HCT116 (cell line): ENCODE measurements at places on chromosomes 5 and 9.
A peak's percentile ranks its signal among the peaks of the same experiment; 100 is the strongest.

DNA sequence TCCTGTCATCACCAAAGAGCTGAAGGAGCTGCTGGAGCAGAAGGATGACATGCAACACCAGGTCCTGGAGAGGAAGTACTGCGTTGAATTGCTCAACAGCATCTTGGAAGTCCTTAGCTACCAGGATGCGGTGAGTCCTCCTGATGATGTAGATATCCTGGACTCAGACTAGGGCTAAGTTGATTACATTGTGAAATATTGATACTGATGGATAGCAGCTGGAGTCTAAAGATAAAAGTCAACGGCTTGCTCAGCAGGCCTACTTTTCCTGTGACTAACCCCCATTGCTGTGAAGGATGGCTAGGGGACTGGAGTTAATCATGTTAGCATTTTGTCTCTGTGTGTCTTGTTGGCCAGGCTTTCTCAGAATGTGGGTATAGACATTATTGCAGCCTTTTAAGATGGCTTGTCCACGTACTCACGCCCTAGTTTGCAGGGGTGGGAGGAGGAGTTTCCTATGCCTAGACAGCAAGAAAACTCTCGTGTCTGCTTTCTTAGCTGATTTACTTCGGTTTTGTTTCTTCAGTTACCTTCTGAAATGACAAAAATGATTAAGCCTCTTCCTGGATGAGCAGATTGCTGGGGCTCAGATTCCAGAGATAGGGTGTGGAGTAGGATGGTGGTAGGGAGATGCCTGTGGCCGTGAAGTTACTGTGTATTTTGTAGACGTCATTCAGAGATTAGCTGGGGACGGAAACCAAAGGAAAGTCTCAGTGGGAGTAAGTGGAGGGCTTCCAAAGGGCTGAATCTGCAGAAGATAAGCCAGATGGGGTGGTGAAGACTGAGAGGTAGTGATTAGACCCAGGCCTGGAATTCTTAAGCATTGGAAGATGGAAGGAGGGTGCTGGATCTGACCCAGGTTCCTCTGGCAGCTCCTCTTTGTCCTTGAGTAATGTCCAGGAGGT lies 166.3 kb downstream of the DOCK2 start:
- no peak for DNase-seq
- H3K27ac ChIP-seq: no peak overlapping the region
- H3K4me3 ChIP-seq: no peak overlapping the region
- H3K27me3 ChIP-seq: peaks cover 26% of the 10 kb centered on the region

DNA sequence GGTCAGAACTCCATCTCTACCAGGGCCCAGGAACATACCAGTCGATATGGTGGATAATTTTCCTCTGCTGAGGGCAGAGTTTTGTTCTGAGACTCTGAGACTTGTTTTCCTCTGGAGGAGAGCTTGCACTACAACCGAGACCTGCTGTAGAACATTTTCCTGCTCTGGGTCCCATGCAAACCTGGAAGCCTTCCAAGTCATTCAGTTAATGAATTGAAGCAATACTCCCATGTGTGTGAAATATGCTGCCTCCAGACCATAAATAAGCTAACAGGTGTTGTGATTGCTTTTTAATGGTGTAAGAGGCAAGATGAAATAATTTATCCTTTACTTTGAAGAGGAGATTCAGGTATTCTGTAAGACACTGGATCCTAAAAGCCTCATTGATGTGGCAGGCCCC lies 372.8 kb downstream of the TMEM167A start:
- H3K4me3 ChIP-seq: no peak overlapping the region
- H3K36me3 ChIP-seq: no peaks in the 10 kb centered on the region
- H3K27ac ChIP-seq: no peak overlapping the region
- DNase-seq: no peak
- H3K27me3 ChIP-seq: no peaks in the 10 kb centered on the region
- peaks cover 3% of the 10 kb centered on the region; the same call in 1 of the 2 replicates for H3K4me1 ChIP-seq

GRCh38 chr5:21168557-21168956 lies 1180.6 kb upstream of the CDH18 start:
- no peaks in the 10 kb centered on the region for H3K27me3 ChIP-seq
- no peak overlapping the region for H3K27ac ChIP-seq
- H3K36me3 ChIP-seq: no peaks in the 10 kb centered on the region

DNA sequence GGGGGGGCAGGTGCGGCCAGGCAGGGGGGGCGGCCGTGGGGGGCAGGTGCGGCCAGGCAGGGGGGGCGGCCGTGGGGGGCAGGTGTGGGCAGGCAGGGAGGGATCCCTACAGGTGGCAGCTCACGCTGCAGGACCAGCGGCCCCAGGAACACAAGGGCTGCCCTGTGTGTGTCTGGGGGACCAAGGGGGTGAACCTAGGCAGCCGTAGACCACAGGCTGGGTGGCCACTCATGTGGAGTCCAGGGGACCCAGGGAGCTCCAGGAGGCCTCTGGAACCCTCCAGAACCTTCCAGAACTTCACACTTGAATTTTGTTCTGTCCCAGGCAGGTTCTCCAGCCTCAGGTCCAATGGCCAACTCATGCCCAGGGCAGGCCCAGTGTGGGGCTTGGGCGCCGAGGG lies 51.6 kb upstream of the EGFL7 start:
- H3K27ac ChIP-seq: no peak overlapping the region; the same call in 1 of the 2 replicates
- H3K36me3 ChIP-seq: no peaks in the 10 kb centered on the region
- DNase-seq: no peak
- no peak overlapping the region for H3K4me3 ChIP-seq

DNA sequence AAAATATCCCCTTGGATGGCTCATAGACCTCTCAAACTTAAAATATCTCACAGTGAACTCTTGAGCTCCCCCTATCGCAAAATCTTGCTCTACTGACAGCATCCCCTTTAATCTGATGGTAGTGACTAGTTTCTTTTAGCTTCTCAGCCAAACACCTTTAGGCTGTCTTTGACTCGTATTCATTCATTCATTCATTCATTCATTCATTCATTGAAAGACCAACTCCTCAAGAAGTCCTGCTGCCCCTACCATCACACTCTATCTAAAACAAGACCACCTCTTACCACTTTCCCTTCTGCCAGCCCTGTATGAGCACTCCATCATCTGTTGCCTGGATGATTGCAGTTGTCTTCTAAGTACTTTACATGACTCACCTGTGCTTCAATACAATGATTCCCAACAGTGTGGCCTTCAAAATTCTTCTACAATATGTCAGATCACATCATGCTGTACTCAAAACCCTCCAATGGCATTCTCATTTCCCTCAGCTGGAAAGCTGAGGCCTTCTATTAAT lies 46.8 kb downstream of the ITGA2 start:
- H3K4me3 ChIP-seq: no peak overlapping the region
- H3K27me3 ChIP-seq: no peaks in the 10 kb centered on the region
- no peak overlapping the region for H3K27ac ChIP-seq
- no peaks in the 10 kb centered on the region for H3K36me3 ChIP-seq
- DNase-seq: no peak

GRCh38 chr9:130214776-130215340 lies 42.7 kb downstream of the NCS1 start:
- H3K4me3 ChIP-seq: no peak overlapping the region
- peaks cover 4% of the 10 kb centered on the region for H3K36me3 ChIP-seq
- DNase-seq: no peak
- no peaks in the 10 kb centered on the region for H3K27me3 ChIP-seq
- H3K27ac ChIP-seq: no peak overlapping the region
- H3K4me1 ChIP-seq: no peaks in the 10 kb centered on the region

DNA sequence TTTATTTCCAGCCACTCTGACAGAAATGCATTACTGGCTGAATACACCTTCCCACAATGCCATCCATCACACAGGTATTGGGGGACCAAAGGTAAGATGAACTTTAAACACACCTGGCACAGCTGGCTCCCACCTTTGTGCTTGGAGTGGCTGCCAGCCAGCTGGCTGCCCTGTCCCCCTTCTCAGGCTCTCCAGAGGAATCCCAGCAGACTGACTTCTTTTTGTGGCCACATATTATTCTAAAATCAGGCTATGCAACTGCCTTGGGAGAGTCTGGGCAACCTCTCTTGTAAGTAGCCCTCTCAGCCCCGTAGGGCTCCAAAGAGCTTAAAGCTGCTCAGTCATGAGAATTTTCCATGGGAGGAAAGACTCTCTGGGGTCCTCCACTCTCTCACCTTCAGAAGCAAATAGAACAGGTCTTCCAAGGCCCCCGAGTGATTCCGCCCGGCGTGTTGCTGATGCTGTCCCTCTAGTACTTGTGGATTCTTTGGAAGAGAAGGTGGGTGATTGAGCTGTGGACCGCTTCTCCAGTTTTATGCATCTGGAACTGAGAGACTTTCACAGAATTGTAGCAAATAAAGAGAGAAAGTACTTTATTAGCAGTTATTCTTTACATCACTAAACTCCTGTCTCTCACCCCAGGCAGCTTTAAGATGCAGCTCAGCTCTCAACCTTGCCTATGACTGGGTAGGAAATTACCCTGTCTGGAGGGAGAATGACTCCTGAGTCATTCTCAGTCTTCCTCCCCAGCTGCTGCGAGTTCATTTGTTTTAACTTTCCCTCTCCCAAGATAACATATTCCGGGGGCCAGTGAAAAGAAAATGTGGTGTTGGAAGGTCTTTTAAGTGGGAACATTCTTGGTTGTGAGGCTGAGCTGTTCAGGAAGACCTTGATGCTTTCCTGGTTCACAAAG lies 159.4 kb upstream of the PITX1 start:
- peaks cover 12% of the 10 kb centered on the region for H3K4me1 ChIP-seq
- no peaks in the 10 kb centered on the region for H3K27me3 ChIP-seq
- H3K36me3 ChIP-seq: no peaks in the 10 kb centered on the region
- no peak overlapping the region for H3K4me3 ChIP-seq

DNA sequence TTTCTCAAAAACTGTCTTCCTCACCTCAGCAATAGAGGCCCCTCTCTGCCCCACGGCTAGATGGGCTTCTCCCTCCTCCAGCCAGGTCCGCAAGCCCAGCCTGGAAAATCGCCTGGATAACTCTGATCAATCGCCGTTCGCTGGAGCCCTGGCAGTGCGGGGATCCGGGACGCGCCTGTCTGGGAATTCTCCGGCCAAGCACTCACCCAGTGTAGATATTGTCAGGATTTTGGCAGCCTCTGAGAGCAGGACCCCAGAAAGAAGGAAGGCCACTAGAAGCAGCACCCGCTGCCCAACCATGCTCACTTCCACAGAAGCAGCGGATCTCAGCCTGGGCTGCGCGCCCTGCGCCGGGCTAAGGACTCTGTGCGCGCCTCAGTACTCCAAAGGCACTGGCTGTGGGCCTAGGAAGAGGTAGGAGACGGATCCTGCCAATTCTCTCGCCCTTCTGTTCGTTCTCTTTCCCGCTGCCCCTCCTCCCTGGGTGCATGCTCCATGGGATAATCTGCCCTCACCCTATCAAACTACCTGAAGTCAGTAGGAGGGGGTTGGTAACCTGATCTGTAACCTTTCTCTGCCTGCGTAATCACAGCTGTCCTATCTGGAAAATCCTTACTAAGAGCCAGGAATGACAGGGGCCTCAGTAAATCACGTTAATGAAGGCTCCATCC lies at the start of gene UGT3A1:
Gene UGT3A1 (minus strand): TSS at position 450 of the 671 bp plus-strand sequence. CDS start 150 bp downstream, at position 300.
- H3K4me1 ChIP-seq: no peaks in the 10 kb centered on the region
- H3K4me3 ChIP-seq: no peak within 1 kb of the TSS
- peaks cover 28% of the 10 kb centered on the region for H3K27me3 ChIP-seq

- no peaks in the 10 kb centered on the region for H3K36me3 ChIP-seq
- no peaks in the 10 kb centered on the region for H3K4me1 ChIP-seq
- H3K27me3 ChIP-seq: no peaks in the 10 kb centered on the region
Measured at GRCh38 chr5:79109527-79110492, 1.8 kb upstream of the BHMT start.

- H3K27ac ChIP-seq: no peak overlapping the region
- H3K36me3 ChIP-seq: no peaks in the 10 kb centered on the region
- H3K4me1 ChIP-seq: no peaks in the 10 kb centered on the region
- DNase-seq: no peak
Measured at GRCh38 chr5:75496026-75496425, 15.4 kb downstream of the CERT1 start.

- H3K4me3 ChIP-seq: no peak overlapping the region
- DNase-seq: no peak
- H3K27ac ChIP-seq: no peak overlapping the region
- H3K27me3 ChIP-seq: peaks cover 34% of the 10 kb centered on the region
- H3K4me1 ChIP-seq: peaks cover 3% of the 10 kb centered on the region
- H3K36me3 ChIP-seq: no peaks in the 10 kb centered on the region
Measured at GRCh38 chr5:175235251-175235960, 208.6 kb downstream of the DRD1 start.

GRCh38 chr5:89735082-89735481 lies 674.5 kb downstream of the CETN3 start:
- no peak overlapping the region for H3K4me3 ChIP-seq
- H3K36me3 ChIP-seq: no peaks in the 10 kb centered on the region
- DNase-seq: no peak

- H3K4me3 ChIP-seq: no peak overlapping the region
- H3K4me1 ChIP-seq: no peaks in the 10 kb centered on the region
- H3K27ac ChIP-seq: no peak overlapping the region
Measured at GRCh38 chr5:80644900-80645299, 9.6 kb upstream of the MSH3 start.

- no peak within 1 kb of the TSS for H3K27ac ChIP-seq
- no peaks in the 10 kb centered on the region for H3K27me3 ChIP-seq
- H3K4me1 ChIP-seq: no peaks in the 10 kb centered on the region
- no peak within 1 kb of the TSS for H3K4me3 ChIP-seq
Measured at GRCh38 chr5:150302301-150303069, at the start of gene ARSI. Gene ARSI (minus strand): TSS chr5:150302905. CDS start chr5:150302373, 532 bp downstream.

GRCh38 chr9:95725045-95725444 lies 150.4 kb upstream of the ERCC6L2 start:
- no peak overlapping the region for H3K27ac ChIP-seq
- H3K4me1 ChIP-seq: no peaks in the 10 kb centered on the region
- H3K27me3 ChIP-seq: no peaks in the 10 kb centered on the region
- H3K36me3 ChIP-seq: no peaks in the 10 kb centered on the region
- DNase-seq: no peak
- H3K4me3 ChIP-seq: no peak overlapping the region

- DNase-seq: no peak
- H3K4me1 ChIP-seq: no peaks in the 10 kb centered on the region
- no peaks in the 10 kb centered on the region for H3K27me3 ChIP-seq
- H3K4me3 ChIP-seq: no peak overlapping the region
Measured at GRCh38 chr5:30918171-30918570, 275.3 kb upstream of the CDH6 start.

DNA sequence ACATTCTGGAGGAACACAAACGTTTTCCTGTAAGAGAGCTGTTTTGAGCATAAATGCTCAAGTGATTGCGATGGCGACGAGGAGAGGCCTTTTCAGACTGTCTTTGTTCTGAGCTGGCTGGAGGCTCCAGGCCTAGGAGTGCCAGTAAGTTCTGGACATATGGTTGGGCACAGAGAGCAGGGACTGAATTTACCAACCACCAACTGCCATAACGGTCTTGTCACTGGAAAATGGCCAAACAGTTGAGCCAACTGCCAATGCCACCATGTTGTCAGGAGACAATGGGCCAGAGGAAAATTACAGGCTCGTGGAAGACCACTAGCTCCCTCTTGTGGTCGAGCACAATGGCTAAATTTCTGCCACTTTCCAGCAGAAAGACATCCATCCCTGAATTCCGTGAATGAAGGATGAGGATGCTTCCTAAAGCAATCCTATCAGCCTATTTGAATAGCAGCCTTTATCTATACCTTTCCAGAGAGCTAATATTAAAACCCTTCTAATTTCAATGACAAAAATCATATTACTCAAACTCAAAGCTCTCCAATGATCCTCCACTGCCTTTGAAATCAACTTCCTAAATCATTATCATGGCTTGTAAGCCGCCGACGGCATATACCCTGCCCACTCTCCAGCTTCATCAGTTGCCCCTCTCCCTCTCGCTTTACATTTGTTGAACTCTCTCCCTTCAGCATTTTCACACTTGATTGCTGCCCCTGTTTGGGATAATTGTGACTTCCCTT lies 66.9 kb upstream of the GLIS3 start:
- H3K27ac ChIP-seq: no peak overlapping the region
- H3K27me3 ChIP-seq: no peaks in the 10 kb centered on the region
- peak; percentile 32 for DNase-seq
